Breast epithelium (tissue), 4 donors: ENCODE measurements at places on chromosomes 12 and 14. TPM values are rescaled to one million over a fixed set of nuclear protein-coding genes. Genes with fewer than 3 reads are reported as not detected.

GRCh38 chr12:8849876-8850275, 27.5 kb downstream of the A2ML1 start:
- DNase-seq, result no peak

GRCh38 chr14:60396718-60397343, 89.0 kb downstream of the C14orf39 start:
- DNase-seq, result no peak

DNA sequence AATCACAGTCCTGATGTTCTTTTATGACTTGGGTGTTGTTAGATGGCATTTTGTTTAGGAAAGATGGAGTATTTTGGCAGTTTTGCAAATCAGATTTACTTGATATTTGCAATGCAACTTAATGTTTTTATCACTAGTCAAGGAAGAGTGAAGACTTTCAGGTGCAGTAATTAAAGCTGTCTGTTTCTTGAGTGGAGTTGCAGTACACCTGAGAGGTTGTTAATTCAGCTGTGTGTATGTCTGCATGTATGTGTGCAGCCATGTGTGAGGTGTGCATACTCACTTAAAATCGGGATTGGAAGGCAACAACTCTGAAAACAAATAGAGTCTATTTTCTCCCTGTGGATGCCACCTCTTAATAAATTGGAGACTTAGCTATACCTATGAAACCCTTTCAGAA, 94.5 kb downstream of the RMST start:
- DNase-seq, result no peak

LRTM2 gene
- total RNA-seq, result not detected

DNA sequence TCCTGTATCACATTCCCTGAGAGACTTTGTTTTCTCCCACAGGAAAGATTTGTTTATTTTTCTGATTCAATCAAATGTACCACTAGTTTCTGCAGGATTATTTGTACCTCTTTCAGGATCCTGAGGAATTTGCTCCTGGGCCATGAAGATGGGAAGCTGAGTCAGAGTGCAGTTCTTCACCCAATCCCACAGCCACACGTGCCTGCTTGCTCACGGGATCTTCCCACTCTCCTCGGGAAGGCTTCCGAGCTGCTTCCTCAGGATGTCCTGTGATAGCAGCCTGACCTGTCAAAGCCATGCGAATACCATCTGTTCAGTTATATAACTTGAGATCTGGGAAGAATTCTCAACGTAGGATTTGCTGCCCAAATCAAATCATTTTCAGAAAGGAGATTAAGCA, 41.8 kb upstream of the HIF1A start:
- no peak for DNase-seq

DNA sequence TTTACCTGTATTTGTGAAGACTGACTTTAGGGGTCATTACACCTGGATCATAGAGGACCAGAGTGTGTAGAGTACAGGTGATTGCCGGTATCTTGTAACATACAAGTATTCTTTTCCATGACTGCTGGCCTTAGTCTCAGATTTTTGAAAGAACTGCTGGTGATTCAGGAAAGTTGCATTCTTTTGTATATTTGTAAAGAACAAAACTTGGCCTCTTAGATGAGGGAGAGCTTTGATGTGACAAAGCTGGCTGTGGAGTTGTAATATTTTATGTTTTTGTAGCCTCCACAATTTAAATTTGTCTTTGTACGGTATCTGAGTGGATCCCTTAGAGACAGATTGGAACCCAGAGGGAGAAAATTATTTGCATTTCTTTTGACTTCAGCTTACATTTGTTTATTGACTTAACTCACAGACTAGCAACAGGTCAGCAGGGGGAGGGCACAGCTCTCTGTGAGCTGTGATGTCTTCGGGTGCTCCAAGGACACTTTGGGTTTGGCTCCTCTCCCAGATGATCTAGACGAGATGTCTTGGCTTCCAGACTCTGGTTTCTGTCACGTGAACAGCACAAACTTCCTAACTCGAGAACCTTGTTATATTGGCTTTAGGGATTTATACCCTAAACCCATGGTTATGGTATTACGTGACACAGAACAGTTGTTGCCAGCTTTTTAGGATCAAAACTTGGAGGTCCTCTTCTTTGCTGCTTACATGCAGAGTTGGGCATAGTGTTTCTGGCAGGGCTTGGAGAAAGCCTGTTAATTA, 65.9 kb downstream of the DAAM1 start:
- peak; percentile 85 for DNase-seq

- no peak for DNase-seq
Observed at GRCh38 chr14:99537399-99537798, 56.2 kb downstream of the CCNK start.

GRCh38 chr12:131511391-131511802, 199.5 kb upstream of the SFSWAP start:
- no peak for DNase-seq

GRCh38 chr14:100374270-100374669, 51.1 kb downstream of the SLC25A47 start:
- DNase-seq, result no peak

TAS2R31 gene
- total RNA-seq, result 6.9 TPM

GRCh38 chr12:26238341-26239121, 43.2 kb downstream of the SSPN start:
- peak; percentile 43 for DNase-seq

PTPRO gene
- 2.5 TPM for total RNA-seq

MAP1LC3B2 gene
- 0.98 TPM for total RNA-seq

GRCh38 chr12:70245458-70245857, 2.2 kb downstream of the CNOT2 start:
- DNase-seq, result no peak

GRCh38 chr14:60323199-60323896, 74.3 kb downstream of the PPM1A start:
- DNase-seq, result no peak

CD27 gene
- 0.64 TPM for total RNA-seq

GRCh38 chr14:61145034-61145902, 135.9 kb downstream of the TMEM30B start:
- DNase-seq, result no peak

GRCh38 chr14:59961518-59962062, 41.6 kb downstream of the LRRC9 start:
- no peak for DNase-seq

DNA sequence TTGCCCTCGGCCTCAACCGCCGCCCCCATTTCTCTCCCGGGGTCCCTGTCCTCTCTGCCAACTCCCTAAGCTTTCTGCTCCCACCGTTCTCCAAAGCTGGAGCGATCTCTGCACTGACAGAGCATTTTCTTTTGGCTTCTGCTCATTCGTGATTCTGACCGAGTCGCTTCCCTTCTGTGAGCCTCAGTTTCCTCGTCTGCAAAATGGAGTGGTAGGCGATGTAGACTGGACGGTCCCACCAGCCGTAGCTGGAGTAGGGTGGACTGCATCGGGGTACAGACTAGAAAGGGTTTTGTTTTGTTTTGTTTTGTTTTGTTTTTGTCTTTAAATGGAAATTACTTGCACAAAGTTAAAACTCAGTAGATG, 2.4 kb downstream of the VSX2 start:
- no peak for DNase-seq

MSRB3 gene
- 35.0 TPM for total RNA-seq

PPM1A gene
- 49.9 TPM for total RNA-seq

HOXC12 gene
- total RNA-seq, result not detected

GRCh38 chr14:95695913-95696312, 9.7 kb downstream of the TCL1B start:
- no peak for DNase-seq

GRCh38 chr14:80536456-80536855, 325.2 kb upstream of the DIO2 start:
- DNase-seq, result no peak

GRCh38 chr14:58465421-58465820, 37.9 kb downstream of the KIAA0586 start:
- DNase-seq, result no peak

DNA sequence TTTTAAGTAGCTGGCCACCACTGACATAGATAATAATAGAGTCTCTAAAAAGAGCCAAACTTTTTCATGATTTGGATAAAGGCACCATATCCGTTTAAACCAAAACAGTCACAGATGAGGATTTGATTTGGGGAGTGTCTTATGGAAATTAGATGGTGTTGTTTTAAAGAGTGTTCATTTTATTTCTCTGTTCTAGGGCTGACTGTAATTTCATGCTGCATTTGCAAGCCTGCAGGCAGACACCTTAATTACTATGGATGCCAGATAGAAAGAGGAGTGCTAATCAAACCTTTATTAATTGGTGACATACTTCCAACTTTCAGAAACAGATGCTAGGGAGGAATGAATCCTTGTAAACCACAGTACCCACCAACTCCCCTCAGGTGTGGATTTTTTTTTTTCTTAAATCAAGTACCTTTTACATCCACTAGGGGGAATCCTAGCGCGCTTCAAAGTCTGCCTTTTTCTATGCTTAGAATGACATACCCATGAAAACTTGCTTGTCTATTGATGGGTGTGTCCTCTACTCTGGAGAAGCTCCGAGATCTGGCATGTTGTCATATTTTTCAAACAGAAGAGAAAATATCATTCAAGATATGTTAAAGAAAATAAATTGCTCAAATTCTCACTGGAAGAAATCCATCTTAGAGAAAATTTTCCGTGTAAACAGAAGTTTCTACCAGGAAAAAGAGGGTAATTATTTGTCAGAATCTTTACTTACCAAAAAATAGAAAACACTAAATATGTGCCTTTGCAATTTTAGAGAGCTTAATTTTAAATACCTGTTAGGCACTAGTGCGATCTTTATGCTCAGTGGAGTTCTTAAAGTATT, 14.2 kb upstream of the PLXNC1 start:
- DNase-seq, result no peak

- no peak for DNase-seq
Observed at GRCh38 chr12:54350743-54351142, 13.5 kb downstream of the GPR84 start.

FUT8 gene
- 69.1 TPM for total RNA-seq

DNA sequence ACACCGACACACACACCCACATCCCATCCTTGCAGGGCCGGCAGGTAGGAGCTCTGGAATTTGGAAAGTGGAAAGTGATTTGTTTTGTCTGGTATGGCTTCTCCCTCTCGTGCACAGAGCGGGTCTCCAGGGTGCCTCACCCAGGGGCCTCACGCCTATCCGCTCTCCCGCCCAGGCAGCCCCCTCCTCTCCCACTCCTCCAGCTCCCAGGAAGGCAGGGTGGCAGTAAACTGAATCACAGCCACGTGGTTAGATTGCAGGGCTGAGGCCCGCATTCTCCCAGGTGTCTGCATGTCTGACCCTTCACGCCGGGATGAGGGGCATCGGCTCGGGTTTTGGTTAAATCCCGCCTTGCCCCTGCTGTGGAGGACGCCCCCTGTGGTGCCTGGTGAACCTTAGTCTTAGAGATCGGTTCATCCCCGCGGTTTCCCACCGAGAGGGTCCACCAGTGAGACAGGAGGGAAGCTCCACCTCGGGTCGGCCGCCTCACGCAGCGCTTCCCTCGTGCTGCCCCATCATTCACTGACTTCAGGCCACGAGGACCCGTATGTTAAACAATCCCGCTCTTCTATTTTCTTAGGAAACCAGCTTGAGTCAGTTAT, 64.4 kb downstream of the ADGRD1 start:
- DNase-seq, result no peak

LIN7A gene
- total RNA-seq, result 13.1 TPM

DNA sequence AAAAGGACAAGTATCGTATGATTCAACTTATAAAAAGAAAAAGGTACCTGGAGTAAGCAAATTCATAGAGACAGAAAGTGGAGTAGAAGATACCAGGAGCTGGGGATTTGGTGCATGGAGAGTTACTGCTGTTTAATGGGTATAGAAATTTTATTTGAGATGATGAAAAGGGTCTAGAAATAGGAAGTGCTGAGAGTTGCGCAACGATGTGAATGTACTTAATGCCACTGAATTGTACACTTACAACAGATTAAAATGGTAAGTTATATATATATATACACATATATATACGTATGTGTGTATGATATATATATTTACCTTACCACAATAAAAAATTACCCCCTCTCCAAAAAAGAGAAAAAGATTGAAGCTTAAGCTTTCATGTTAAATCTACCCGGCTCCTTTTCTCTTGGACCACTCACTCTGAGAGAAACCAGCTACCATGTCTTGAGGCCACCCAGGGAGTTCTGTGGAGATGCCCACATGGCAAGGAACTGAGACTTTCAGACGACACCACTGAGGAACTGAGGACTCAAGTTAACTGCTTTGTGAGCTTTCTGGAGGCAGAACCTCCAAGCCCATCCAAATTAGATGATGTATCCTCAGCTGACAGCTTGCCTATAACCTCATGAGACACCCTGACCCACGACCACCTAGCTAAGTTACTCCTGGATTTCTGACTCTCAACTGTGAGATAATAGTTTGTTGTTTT, 130.0 kb upstream of the BTG1 start:
- no peak for DNase-seq

TMTC1 gene
- 87.2 TPM for total RNA-seq

DNA sequence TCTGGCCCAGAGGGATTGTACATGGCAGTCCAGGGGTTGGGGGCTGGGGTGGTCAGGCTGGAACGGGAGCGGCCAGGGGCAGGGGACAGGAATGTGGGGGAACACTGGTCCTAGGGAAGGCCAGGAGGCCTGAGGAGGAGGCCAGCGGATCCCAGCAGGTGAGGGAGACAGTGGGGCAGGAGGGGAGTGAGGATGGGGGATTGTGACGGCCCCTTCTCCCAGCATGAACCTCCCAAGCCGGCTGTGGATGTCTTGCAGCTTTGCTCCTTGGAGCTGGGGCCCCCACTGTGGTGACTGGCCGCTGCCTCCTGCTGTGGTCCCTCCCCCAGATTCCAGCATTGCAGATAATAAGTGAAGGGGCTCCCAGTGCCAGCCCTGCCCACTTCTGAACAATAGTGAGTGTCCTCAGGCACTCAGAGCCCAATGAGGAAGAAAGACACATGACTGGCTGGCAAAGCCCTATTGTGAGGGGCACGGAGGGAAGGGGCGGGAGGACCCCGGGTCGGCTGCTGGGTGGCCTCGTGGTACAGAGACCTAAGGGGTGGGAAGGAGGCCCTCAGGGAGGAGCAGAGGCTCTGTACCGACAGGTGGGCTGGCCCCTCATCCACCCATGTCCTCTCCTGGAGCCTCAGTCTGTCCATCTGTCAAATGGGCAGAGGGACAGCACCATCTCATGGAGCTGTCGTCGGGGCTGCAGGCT, 215.0 kb downstream of the KIF26A start:
- DNase-seq, result no peak

- no peak for DNase-seq
Observed at GRCh38 chr12:13537623-13538022, 341.1 kb downstream of the EMP1 start.

PNP gene
- total RNA-seq, result 38.8 TPM

DNA sequence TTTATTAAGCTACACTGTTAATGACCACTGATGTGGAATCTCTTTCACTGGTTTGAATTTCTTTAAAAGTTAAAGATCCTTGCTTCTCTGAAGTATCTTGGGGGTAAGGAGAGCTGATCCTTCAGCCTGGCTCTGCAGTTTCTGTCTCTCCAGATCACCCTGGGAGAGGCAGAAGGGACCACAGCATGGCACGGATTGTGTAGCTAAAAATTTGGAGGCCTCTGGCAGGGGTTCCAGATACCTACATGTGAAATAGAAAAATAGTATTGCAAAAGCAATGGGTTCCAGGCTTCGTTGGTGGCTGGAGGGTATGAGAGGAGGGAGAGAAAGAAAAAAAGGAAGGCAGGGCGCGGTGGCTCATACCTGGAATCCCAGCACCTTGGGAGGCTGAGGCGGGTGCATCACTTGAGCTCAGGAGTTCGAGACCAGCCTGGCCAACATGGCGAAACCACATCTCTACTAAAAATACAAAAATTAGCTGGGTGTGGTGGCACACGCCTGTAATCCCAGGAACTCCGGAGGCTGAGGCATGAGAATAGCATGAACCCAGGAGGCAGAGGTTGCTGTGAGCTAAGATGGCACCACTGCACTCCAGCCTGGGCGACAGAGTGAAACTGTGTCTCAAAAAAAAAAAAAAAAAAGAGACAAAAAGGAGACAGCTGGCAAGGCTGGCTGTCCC, 3.4 kb downstream of the CHST11 start:
- DNase-seq, result no peak

TNFRSF1A gene
- 232 TPM for total RNA-seq

GRCh38 chr14:56378475-56378877, 201.1 kb upstream of the TMEM260 start:
- DNase-seq, result no peak
